GM12892 (cell line): ENCODE measurements at places on chromosomes 11 and 22.

GRCh38 chr11:123430721-123431497, 840 bp downstream of the GRAMD1B start:
- DNase-seq: peak; percentile 54

- DNase-seq: no peak
Observed at GRCh38 chr22:38203090-38203810, 1.5 kb downstream of the MAFF start.

DNA sequence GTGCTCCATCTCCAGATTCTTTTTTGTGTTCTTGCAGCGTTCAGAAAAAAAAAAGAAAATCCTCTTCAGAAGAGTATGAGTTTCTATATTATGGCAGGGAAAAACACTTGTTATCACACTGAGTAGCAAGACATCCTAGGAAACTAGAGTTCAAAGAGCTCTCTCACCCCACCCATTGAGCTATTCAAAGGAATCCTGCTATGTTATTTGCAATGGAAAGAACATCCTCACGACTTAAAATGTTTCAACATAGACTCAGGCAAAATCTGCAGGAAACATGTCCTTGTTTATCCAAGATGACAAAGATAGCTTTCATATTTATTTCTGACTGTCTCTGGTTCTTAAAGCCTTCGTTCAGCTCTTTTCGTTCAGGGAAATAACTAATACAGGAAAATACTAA, 331.6 kb upstream of the ANO5 start:
- no peak for DNase-seq

GRCh38 chr11:48063424-48063978, 83.1 kb downstream of the PTPRJ start:
- DNase-seq: no peak

- no peak for DNase-seq
Observed at GRCh38 chr11:18105086-18105801, 638 bp downstream of the SAAL1 start.

DNA sequence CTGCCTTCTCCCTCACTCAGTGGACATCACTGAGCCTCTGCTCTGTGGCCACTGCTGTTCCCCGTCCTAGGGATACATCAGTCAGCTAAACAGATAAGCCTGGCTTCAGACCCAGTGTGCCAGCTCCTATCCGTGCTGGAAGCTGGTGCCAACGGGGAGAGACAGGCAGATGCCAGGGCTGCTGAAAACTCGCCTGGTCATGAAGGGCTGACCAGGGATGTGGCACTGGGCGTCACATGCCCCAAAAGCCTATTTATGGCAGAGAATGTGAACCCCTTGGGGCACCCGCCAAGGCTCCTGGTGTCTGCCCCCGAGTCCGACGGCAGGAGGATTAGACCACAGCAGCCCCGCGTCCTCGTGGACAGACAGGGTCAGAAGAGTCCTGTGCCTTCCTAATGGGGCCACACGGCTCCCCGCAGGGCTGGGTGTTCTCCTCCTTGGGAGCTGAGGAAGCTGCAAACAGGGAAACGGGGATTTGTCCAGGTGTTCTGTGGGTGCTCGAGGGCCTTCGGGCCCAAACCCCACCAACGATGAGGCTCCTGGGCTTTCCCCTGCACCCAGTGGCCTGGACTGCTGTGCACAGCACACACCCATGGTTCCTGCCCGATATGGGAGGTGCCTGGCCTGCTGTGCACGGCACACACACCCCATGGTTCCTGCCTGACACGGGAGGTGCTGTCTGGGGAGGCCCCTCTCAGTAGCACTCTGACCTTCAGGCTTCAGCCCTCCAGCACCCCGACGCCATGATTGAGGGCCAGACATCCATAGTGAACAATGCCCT, 19.9 kb downstream of the ANO1 start:
- no peak for DNase-seq

DNA sequence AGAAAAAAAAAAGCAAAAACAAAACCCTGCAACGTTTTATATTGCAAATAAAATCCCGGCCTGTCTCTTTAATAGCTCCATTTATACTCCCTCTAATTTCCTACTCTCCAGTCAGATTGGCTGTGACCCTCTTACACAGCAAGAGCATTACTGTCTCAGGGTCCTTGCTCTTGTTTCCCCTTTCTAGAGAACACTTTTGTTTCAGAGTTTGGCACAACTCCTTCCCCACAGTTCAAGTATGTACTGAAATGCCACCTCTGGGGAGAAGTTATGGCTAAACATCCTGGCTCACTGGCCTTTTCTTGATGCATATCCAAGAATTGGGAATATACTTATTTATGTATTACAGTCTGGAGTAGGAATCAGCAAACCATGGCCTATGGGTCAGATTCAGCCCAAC, 2.6 kb downstream of the CASP12 start:
- no peak for DNase-seq

DNA sequence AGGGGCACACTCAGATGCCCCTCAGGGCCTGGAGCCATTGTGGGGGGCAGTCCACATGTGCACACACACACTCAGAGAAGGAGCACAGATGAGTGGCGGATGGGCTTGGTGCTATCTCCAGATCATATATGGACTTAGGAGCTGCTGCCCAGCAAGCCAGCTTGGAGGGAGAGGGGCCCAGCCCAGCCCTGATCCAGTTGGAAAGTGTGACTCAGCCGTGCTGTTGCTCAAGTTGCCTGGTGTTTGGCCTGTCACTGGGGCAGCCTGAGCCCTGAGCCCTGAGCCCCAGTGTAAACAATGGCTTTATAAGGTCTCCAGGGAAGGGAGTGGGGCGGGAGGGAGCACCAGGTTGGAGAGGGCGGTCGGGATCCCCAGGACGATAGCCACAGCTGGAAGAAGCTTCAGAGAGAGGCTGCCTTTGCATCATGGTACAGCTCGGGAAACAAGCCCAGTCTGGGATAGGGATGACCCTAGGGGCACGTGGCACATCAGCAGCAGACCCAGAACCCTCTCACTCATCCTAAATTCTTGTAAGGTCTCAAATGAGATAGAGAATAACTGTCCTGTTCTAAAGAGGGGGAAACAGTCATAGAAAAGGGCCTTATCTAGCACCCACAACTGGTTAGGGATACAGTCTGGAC, 4.8 kb downstream of the SELENOM start:
- DNase-seq: no peak

DNA sequence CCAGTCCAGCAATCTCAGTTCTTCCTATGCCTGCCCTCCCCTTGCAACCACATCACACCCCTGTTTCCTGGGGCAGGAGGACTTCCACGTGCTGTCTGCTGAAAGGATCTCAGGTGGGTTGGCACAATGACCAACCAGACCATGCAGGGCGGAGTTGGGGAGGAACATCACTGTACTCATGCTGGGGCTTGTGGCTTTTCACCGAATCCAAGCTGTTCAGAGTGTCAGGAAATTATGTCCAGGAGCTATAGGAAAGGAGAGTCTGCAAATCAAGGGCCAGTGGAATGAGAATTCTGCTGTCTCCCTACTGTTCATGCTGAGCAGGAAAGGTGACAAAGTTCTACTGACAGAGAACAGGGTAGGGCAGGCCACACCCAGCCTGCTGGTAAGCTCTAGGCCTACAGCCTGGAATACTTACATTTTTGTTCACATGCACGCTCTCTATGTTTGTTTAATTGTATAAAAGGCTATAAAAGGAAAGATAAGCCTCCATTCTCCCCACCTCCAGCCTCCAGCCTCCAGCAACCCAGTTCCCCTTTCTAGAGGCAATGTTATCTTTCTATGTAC, 1.7 kb upstream of the PLAAT2 start:
- DNase-seq: no peak

DNA sequence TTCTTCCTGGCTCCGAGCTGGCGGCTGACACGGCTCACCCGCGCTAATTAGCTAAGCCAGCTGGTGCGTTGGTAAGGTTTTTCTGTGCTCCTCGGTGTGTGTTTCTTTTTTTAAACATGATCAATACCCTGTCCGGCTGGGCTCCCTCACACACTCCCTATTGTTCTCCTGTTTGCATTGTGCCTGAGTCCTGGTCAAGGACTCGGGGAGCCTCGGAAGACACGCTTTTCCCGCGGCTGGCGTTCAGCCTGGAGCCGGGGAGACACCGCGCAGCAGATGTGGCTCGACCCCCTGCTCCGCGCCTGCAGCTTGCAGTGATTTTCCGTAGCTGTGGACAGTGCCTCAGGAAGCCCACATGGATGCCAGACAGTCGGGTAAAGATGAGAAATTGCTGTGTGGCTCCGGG, 454.9 kb upstream of the CADM1 start:
- DNase-seq: no peak

GRCh38 chr22:50536226-50536625, 6.4 kb upstream of the TYMP start:
- DNase-seq: no peak

DNA sequence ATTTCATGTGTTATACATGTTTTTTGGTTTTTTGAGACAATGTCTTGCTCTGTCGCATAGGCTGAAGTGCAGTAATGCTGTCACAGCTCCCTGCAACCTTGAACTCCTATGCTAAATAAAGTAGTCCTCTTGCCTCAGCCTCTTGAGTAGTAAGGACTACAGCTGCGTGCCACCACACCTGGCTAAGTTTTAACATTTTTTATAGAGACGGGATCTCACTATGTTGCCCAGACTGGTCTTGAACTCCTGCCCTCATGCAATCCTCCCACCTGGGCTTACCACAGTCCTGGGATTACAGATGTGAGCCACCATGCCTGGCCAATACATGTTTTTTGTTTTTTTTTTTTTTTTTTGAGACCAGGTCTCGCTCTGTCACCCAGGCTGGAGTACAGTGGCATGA, 33.9 kb downstream of the SWAP70 start:
- no peak for DNase-seq

DNA sequence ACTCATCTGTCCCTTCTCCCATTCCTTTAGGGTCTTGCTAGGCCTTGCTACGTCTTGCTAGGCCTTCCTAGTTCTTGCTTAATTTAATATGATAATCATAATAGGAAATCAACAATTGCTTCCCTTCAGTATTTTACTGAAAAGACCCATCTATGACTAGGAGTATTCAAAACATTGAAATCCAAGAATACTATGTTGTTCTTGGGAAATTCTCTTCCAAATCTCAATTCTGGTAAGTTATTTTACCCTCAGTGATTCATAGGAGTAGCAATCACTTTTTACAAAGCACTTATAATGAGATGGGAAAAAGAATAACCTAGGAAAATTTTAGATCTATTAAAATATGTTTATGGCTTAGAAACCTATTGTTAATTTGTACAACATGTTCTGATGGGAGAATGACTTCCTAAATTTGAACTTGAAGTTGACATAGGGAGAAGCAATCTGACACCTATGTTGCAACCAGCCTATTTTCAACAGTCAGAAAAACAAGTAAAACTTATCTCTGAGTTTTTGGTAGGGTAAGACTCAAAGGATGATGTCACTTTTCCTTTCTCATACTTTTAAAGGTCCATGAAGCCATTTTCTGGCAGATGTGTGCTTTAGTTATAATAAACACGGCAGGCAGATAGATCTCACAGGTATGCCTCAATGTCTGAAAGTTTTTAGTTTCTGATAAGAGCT, 29.5 kb upstream of the HIPK3 start:
- DNase-seq: no peak

DNA sequence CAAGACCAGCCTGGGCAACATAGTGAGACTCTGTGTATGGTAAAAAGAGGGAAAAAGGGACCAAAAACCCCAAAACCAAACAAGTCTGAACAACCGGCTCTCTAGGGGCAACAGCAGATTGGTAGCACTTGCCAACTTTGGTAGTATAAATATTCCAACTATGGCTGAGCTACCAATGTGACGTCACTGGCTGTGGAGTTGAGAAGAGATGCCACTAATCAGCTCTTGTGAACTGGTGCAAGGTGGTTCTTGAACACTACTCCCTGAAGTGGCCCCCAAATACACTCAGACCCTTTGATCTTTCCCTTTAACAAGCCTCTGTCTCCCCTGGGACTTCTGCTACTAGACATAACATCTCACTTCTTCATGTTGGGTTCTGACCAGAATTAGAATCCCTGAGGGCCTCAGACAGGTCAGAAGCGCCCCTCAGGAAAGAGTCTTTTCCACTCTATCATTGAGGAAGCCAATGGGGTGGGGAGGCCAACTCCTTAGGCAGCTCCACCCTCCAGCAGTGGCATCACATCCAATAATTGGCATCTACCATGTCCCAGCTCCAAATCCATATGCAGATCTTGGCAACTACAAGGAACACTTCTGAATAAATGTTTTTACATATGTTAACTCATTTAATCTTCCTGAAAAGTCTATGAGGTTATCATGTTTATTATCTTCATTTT, 49.2 kb downstream of the RPL27A start:
- no peak for DNase-seq

- DNase-seq: no peak
Observed at GRCh38 chr11:113867843-113868503, 7.4 kb downstream of the USP28 start.

DNA sequence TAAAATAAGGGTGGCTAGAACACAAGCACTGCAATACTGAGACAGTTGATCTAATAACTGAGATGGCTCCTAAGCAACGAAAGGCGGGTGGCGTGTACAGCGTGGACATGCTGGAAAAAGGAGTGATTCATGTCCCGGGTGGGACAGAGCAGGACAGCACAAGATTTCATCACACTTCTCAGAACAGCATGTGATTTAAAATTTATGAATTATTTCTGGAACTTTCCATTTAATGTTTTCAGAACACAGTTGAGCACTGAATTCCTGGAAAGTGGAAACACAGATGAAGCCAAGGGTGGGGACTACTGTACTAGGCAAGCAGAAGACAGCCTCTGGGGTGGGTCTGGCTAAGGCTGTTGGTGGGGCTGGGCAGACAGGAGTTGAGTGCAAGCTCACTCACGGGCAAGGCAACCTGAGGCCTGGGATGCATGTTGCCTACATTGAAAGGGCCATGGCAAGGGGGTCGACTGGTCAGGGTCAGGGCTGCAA, 165.6 kb upstream of the DDI1 start:
- no peak for DNase-seq

DNA sequence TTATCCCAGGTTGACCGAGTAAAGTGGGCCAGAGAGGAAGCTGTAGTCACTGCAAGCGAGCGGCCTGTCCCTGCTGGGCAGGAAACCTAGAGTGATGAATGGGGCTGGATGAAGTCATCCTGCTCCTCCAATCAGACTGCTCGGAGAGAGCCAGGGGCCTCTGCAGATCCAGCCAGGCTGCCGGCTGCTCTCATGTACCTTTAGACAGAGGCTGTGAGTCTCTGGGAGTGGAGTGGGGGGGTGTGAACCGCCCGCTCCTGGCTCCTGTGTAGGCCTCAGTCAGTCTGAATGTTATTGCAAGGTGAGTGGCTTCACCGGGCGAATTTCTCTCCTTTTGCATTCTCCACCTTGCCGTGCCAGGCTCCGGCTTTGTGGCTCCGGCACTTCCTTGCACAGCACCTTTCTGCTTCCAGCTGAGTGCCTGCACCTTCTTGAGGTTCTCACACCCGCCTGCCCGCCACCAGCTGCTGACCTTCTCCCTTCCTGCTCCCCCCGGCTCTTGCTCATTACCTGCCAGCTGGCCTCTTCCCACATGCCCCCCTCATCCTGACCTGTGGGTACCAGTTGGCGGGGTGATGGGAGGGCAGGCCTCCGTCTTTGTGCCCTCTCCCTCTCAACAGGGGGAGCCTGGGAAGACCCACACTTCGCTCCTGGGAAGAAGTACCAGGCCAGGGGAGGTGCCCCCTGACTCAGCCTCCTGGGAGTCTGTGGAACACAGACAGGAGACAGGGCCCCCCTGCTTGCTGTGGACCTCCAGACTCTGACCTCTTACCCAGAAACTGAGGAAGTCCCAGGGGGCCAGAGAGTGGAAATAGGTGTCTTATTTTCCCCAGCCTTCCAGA, 79.9 kb downstream of the GRAMD1B start:
- DNase-seq: no peak

GRCh38 chr11:109140857-109141515, 281.0 kb upstream of the C11orf87 start:
- DNase-seq: no peak

GRCh38 chr11:72690166-72690565, 15.9 kb upstream of the PDE2A start:
- DNase-seq: no peak
